ENCODE measurements at places on chromosomes 4 and X.

- DNase-seq: no peak
These were observed 79.9 kb downstream of the CPZ start for GRCh38 chr4:8672486-8672885.

DNA sequence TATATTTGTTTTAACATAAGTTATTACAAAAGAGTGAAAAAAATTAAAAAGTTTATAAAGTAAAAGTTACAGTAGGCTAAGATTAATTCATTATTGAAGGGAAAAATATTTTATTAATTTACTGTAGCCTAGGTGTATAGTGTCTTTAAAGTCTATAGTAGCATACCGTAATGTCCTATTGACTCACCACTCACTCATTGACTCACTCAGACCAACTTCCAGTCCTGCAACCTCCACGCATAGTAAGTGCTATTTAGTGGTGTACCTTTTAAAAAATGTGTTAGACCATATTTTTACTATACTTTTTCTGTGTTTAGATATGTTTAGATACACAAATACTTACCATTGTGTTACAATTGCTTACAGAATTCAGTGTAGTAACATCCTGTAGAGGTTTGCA, 841.1 kb downstream of the CENPC start:
- DNase-seq: no peak

GRCh38 chrX:1249101-1249887, 19.3 kb upstream of the CSF2RA start:
- DNase-seq: no peak

DNA sequence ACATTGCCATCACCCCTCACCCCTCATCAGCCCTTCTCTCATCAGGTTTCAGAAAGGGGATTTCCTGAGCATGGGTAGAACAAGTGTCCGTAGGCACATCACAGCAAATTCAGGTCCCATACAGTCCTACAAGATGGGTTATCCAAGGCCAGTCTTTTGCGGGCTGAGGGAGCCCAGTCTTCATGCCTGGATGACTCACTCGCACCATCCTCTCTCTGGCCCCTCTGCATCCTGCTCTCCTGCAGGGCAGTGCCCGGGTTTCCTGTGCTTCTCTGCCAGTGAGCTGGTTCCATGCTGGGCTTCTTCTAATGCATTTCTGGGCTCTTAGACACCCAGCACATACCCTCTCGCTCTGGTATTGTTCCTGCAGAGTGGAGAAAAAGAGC, 7.3 kb upstream of the INTS6L start:
- no peak for DNase-seq

DNA sequence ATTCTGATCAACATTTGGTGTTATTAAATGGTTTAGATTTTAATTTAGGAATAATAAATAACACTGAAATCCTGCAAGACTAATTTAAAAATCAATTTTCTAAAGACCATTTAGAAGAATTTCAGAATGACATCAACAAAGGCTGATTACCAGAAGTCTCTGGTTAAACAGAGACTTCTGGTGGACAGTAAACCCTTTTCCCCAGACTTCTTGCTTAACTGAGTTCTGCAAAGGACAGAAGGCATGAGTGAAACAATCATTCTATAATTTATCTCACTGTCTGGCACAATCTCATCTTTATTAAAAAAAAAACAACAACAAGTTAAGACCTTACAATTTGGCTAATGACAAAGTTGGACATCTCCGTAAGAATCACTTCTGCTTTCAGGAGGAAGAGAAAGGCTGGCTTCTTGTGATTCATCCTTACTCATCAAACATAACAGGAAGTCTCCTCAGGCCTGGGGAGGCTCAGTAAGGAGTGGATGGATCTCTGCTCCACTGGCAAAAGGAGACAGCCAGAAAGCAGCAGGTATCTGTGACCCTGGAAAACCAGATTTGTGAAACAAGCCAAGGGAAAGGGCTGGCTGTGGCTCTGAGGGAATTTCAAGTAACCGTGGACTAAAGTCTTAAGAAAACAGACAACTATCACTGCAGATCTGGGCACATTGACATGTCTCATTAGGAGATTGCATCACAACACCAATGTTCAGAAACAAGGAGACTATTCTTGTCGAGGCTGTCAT, 908 bp upstream of the TLR6 start:
- DNase-seq: no peak

DNA sequence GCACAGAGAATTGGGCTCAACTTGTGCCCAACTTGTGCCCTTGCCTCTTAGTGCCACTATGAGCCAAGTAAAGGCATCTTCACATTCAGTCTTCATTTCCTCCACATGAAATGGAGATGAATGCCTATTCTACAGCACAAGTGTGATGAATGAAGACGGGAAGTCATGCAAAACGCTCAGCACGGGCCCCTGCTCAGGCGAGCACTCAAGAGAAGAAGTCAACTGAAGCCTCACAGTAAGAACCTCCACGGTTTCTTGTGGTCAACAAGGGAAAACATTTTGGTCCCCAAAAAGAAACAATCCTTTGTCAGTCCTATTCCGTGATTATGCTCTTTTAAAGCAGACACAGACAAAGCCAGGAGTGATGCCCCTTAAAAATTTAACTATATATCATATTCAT, 87.0 kb downstream of the IRF2 start:
- peak; percentile 71 for DNase-seq

- no peak for DNase-seq
These were observed 156.8 kb upstream of the HS3ST1 start for GRCh38 chr4:11585506-11585905.

DNA sequence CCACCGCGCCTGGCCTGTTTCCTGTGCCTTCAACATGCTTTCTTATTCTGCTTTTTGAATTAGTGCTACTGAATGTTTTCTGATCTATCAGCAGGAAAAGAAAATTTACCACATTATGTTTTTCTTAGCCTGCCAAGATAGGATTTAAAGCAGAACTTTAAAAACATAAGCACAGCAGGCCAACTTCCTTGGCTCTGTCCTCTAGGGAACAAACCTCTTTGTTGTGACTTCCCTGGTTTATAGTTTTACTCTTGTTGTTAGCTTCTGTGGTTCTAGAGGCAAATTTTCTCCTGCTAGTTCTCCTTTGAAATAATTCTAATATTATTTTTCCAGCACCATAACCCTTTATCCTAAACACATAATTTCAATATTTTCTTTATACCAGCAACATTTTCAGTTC, 605.1 kb downstream of the ADGRL3 start:
- no peak for DNase-seq

DNA sequence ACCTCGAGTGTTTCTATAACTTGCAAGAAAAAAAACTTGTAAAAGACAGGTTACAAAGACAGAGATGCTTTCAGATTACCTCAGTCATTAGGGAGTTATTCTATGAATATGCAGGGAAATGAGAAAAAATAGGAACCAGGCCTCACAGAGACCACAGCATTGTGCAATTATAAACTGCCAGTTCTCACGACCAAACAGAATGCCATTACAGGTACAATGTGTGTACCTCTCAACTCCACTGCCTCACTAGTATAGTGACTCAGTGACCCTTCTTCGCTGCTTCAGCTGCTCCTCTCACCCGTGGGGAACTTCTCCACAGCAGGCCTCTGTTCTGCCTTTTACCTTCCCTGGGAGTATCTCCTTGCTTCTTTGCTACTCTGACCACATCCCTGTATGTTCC, 2.3 kb upstream of the HTATSF1 start:
- no peak for DNase-seq

- DNase-seq: no peak
These were observed 3.7 kb downstream of the PDE6B start for GRCh38 chr4:628821-629635.

DNA sequence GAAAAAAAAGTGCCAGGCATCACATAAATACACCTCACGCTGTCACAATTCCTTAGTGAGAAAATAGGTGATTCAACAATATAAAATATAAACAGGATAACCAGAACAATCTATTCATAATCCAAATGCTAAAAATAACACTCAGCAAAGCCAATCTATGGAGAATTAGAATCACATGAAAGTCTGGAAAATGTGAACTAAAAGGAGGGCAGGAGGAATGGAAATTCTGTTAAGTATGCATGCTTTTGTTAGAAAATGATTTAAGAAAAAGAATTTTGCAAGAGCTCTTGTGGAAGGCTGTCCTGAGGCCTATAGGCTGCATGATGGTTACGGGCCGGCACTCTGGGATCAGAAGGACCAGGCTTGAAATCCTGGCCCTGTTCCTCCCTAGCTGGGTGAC, 70.6 kb upstream of the PROM1 start:
- no peak for DNase-seq

DNA sequence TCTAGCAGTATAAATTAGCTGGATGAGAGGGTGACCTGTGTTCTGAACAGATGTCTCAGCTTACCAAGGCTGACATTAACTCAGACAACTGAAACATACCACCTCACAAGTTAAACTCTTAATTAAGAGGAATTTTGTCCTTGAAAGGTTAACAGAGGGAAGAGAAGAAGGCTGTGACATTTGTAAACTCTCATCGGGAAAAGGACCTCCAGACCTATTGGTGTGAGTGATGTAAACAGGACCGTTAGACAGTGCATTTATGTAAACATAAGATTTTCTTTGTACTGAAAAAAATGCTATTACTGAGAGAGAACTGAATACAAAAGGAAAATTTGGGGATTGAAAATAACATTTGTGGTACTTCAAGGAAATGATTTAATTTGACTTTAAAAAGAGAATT, 308.4 kb upstream of the DIAPH2 start:
- no peak for DNase-seq

DNA sequence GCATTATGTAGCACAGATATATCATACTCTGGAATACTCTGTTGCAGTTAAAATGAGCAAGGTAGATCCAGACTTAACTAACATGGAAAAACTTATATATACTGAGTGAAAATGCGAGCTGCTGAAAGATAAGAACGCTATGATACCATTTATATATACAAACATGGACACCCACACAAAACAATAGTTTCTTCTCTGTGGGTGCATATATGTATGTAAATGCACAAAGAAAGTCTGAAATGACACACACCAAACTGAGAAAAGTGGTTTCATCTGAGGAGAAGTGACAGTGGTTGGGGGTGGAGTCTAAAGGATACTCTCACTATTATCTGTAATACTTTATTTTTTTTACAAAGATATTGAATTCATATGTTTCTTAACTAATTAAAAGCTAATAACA, 12.2 kb upstream of the FGF2 start:
- no peak for DNase-seq

- DNase-seq: no peak
These were observed 50.4 kb downstream of the ABLIM2 start for GRCh38 chr4:8108261-8108660.

GRCh38 chrX:40083120-40083978, 14.4 kb downstream of the BCOR start:
- no peak for DNase-seq

DNA sequence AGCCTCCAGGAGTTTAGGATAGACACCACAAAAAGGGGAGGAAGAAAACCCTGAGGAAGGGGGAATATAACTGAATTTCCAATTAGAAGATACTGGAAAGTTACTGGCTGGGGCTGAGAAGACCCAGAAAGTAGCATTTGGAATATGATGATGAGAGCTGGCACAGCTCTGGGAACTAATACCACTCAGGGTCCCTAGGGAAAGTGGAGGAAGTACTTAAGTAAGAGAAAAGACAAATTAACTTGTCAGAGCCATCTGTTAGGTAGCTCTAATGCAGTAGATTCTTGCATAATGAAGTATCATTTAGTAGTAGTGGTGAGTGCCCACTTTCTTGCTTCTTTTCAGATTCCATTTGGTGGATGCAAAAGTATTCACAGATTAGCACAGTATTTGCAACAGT, 90.8 kb upstream of the TSPAN5 start:
- DNase-seq: no peak

GRCh38 chr4:176981074-176981473, 188.4 kb upstream of the VEGFC start:
- DNase-seq: no peak

- DNase-seq: no peak
These were observed 29.9 kb downstream of the FGFRL1 start for GRCh38 chr4:1041147-1041935.

DNA sequence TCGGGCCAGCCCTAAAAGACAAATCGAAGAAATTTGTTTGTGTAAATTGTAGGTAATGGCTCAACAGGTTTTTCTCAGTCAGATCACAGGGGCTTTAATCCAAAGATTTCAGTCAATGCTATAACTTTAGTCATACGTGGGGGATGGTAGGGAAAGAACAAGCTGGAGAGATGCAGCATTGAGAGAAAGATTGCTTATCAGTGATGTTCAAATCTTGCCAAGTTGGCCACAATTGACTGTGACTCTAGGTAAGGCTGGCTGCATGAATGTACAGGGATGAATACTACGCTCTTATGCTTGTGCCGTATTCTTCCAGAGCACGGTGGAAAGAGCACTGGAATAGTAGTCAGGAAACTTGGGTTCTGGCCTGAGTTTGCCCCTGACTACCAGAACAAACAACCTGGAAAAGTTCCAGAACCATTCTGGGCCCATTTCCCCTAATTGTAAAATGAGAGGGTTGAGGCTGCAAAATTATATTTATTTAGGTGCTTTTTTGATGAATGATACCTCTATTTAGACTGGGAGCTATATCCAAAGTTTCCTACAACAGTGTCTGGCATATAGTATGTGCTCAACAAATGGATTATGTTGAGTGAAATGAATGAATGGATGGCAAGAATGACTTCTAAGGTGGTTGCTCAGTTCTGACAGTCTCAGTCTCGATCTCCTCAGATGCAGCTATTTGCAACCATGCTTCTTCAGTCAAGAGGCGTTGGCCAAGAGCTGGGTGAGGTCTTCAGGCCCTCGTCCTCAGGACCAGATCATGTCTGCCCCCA, 44.4 kb downstream of the TSC22D3 start:
- DNase-seq: no peak

GRCh38 chrX:18757956-18758932, 50.8 kb downstream of the PPEF1 start:
- DNase-seq: no peak

GRCh38 chr4:75144475-75144874, 211.6 kb downstream of the PARM1 start:
- no peak for DNase-seq

- no peak for DNase-seq
These were observed 1042.1 kb upstream of the LCORL start for GRCh38 chr4:19063662-19064061.

DNA sequence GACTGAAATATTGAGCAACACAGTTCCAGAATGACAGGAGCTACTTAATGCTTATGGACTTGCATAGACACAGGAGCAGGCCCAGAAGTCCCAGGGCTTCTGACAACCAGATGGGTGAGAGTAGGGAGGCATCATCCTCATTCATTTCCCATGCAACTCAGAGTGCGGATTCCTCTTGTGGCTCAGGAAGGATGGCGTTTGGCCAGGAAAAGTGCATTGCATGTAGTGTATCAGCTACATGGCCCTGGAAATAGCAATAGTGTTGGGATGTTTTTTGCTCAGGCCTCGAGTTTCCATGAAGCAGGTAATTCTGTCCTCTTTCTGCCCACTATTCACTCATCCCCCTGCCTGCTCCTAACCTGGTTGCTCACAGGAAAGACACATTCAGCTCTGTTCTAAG, 136.6 kb downstream of the PDGFRA start:
- no peak for DNase-seq

DNA sequence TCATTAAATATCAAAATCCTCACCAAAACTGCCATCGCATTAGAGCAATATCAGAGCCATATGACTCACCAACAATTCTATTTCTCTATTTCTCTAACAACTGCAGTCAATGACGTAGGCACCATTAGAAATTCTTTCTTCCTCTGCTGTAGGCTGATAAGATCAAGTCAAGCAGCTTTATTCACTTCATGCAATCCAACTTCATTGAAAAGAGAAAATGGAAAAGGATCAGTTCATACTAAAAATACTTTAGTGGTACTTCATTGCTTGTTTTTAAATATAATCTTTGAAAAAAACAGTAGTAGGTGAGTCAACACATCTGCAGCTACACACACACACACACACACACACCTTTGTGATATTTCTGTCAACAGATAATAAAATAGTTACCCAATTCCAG, 345.3 kb upstream of the TENM3 start:
- no peak for DNase-seq

- DNase-seq: no peak
These were observed 370.3 kb upstream of the SMIM31 start for GRCh38 chr4:164383358-164384220.
